Activated CD8-positive, alpha-beta T cell treated with anti-CD3 and anti-CD28 coated beads for 36 hours (primary cell): ENCODE measurements at places on chromosomes 16 and 17. TPM values are rescaled to one million over a fixed set of nuclear protein-coding genes. Genes with fewer than 3 reads are reported as not detected.

The NLRC3 gene
- 19.8 TPM for total RNA-seq

The KLHL10 gene
- total RNA-seq = 0.36 TPM

The CD300H gene
- not detected for total RNA-seq

The CLEC3A gene
- total RNA-seq = not detected

The ARHGAP23 gene
- total RNA-seq = 0.47 TPM

The EZH1 gene
- total RNA-seq = 25.5 TPM

The RNF227 gene
- 5.2 TPM for total RNA-seq

The COPZ2 gene
- total RNA-seq = 4.3 TPM

The ZNF629 gene
- 2.8 TPM for total RNA-seq

The NOTUM gene
- 0.49 TPM for total RNA-seq

DNA sequence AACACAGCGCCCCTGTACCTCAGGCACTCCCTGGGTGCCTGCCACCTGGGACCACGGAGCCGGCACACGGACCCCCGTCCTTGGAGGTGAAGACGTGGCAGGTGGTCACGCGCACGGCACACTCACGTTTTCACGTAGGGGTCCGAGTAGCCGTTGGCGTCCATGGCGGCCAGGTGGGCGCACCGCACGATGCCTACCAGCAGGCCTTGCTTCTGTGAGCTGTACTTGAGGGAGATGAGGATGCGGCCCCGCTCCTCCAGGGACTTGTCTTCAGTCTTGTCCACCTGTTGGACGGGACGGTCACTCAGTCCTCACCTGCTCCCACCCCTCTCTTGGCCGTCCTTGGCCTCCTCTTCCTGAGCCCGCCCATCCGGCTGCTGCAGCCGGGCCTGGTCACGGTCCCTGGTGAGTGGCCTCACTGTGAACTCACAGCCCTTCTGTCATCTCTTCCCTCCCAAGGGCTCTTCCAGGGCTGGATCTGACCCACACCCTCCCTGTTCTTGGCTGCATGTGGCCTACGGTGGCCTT, 18.8 kb downstream of the SCGB1C2 start:
- DNase-seq = no peak

- no peak for DNase-seq
Observed at GRCh38 chr16:68033101-68033500, 10.0 kb downstream of the DUS2 start.

GRCh38 chr17:28750178-28751047, 6.6 kb downstream of the TRAF4 start:
- DNase-seq = peak; percentile 98

DNA sequence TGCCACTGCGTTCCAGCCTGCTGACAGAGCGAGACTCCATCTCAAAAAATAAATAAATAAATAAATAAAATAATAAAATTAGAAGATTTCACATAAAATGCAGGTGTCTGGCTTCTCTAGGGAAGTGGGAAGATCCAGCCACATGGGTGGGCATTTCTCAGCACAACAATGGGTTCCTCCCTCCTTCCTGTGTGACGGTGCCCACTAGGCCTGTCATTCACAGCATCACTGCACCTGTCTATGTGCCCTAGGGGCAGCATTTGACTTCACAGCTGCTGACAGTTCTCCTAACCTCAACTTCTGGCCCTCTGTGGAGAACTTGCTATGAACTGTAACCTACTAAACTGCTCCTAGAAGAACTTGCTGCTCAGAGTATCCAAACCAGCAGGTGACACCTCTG, 3.0 kb downstream of the ABHD15 start:
- no peak for DNase-seq

GRCh38 chr16:66344533-66345145, 21.9 kb upstream of the CDH5 start:
- peak; percentile 58 for DNase-seq

- DNase-seq = peak; percentile 33
Observed at GRCh38 chr17:66459811-66460270, 157.4 kb downstream of the PRKCA start.

DNA sequence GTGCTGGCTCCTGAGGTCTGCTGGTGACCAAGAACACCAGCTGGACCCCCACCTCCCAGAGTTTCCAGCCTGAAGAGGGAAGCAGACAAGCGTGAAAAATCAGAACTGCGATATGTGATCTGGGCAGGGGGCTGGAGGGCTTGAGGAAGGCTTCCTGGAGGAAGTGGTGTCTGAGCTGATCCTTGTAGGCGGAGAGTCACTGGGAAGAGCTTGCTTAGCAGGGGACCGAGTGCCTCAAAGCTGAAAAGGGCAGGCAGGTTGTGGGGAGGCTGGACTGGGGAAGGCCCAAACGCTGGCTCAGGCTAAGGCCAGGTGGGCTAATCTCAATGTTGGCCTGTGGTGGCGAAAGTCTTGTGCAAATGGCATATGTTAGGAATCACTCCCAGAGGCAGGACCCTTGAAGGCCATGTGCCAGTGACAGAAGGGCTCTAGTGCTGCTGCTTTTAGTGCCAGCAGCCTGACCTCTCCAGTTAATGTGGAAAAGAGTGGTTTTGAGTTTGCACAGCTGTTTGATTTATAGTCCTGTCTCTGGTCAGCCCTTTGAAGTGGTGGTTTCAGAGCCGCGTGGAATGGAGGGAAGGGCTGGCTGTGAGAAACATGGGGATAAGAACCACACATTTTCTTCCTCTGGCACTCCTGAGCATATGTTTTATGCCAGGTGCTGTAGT, 85.3 kb upstream of the LGALS9 start:
- no peak for DNase-seq

DNA sequence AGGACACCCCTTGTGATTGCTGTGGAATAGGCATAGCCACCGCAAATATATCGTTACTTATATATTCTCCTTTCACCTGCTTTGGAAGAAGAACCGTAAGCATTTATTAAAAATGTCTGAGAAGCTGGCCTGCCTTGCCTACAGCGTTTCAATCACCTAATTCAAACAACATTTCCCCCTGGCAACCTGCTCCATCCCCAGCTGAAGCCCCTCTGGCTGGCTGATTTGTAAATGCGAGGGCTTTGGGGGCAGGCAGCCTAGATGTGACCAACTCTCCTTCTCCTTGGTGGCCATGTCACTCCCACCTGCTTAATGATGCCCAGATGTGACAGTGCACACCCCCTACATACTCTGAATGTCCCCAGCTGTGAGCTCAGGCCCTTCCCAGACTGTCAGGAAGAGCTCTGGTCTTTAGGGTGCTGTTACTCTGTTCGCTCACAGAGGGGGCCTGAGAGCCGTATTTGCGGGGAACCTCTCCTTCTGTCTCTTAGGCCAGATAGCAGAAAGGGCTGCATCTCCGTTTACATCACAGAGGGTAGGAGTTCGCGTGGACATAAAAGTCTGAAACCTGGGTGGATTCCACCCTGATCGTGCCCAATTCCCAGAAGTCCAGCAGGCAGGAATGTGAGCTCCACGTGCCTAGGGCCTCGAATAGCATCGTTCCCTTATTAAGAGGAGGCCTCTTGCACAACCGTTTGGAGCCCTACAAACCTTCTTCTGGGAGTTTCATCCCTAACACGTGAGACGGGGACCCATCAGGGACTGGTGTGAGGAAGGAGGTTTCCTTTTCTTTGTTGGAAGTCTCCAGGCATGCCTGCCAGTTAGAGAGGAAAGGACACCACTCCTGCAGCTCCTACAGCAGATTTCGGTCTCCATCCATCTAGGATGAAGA, 2.4 kb upstream of the SDK2 start:
- peak; percentile 43 for DNase-seq

DNA sequence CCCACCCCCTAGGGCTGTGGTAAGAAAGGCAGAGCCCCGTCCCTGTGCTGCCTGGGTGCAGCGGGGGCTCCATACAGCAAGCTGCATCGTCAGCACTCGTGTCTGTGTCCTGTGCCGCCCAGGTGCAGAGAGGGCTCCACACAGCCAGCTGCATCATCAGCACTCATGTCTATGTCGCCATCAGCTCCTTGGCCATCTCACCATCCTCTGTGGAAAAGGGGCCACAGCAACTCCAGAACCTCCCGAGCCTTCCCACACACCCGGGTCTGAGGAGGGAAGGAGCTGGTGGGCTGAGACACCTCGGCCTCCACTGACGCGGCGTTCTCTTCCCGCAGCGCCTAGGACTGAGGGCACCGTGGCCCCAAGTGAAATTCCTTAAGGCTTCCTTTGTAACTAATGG, 72.9 kb upstream of the CHMP6 start:
- no peak for DNase-seq

GRCh38 chr17:21418446-21419298, 42.5 kb downstream of the KCNJ12 start:
- peak; percentile 29 for DNase-seq

DNA sequence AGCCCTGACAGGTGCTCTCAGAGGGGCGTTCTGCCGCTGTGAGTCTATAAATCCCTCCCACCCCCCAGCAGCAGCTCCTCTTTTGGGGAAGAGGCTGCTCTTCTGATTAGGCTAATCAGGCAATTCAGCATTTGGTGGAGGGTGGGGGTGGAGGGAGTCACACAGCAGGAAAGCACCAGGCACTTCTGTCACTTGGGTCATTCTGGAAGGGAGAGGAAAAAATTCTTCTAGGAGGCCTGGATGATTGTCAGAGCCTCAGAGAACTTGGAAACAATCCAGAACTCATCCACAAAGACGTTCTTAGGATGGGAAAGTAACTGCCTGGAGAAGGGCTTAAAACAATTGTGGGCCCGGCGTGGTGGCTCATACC, 7.3 kb upstream of the SSTR2 start:
- no peak for DNase-seq

DNA sequence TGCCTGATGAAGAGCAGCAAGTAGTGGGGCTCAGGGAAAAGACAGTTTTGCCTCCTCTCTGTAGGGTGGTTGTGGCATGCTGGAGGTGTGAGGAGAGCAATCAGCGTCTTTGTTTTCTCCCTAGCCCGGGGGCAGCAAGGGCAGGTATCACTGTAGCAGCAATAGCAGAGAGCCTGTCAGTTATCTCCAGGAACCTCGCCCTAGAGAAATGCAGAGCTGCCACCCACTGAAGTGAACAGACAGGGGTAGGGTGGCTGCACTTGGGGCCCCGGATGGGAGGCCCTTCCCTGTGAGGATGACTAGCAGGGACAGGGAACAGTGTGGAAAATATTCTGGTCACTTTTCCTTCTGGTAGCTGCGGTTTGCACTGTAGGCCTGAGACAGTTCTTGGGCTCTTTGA, 886.5 kb downstream of the CDH8 start:
- no peak for DNase-seq

DNA sequence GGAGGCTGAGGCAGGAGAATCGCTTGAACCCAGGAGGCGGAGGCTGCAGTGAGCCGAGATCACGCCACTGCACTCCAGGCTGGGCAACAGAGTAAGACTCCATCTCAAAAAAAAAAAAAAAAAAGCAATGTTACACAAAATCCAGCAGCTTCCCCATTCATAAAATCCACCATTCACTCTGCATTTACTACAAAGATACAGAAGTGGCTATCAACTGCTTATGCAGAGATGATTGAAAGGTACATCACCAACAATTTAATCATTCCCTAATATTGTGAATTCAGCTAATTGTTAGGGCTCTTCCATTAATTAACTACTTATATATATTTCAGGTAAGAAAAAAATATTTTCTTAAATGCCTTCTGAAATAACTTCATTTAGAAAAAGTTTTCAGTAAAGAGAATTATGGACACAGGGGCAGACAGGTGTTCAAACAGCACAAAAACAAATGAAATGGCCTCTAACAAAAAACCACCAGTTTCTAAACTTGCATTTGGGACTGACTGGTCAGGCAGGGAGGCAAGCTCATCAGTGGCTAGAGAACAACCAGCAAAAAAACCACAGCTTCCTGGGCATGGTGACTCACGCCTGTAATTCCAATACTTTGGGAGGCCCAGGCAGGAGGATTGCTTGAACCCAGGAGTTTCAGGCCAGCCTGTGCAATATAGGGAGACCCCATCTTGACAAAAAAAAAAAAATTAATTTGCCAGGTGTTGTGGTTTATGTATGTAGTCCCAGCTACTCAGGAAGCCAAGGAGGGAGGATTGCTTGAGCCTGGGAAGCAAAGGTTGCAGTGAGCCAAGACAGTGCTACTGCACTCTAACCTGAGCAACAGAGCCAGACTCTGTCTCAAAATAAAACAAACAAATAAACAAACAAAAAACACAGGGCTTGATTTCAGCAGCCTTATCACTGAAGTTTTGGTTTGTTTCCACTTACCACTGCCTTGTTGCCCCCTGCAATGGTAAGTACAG, 26.3 kb downstream of the ERN1 start:
- DNase-seq = no peak

DNA sequence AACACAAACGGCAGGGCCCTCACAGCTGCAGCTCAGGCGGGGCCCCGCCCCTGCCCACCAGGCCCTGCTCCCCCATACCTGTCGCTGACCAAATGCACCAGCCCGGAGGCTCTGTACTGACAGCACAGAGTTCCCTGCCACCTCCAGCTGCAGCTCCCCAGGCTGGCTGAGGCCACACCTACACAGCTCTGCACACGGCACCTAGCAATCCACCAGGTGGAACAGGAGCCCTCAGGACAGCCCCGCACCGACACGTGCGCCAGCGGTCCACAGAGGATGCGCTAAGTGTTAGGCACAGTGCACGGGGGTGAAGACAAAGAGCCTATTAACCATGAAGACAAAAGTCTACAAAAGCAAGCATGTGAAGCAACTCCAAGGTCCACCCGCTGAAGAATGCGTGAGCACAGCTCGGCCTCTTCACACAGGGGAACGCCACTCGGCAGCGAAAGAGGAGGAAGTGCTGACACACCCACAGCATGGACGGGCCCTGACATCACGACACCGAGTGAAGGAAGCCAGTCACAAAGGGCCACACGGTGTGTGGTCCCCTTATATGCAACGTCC, 5.4 kb downstream of the ZCCHC14 start:
- DNase-seq = peak; percentile 28

DNA sequence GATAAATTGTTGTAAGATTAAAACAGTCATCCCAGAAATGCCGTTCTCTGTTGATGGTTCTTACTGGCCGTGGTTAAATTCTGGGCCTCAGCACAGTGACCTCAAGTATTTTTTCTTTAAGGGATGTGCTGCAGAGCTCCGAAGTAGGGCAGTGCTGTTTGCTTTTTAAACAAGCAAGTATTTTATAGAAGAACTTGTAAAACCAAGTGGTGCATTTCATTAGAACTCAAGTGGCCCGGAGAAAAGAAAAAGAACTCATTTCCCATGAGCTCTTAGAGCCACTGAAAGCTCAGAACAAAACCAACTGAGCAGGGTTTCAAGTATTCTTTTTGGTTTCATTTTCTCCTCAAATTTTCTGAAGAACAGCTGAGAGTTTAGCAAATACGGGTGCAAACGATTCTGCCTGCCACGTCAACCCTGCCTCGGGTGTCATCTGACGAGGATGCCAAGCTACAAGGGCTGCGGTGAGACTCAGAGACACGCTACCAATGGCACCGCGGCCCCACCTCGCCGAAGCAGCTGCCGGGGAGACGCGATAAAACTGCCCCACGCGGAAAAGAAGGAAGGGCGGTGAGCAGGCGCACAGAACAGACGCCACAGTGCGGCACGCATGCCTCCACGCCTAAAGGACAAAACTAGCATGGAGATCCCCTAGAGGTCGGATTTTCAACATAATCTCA, 6.3 kb downstream of the LMF1 start:
- DNase-seq = peak; percentile 46

DNA sequence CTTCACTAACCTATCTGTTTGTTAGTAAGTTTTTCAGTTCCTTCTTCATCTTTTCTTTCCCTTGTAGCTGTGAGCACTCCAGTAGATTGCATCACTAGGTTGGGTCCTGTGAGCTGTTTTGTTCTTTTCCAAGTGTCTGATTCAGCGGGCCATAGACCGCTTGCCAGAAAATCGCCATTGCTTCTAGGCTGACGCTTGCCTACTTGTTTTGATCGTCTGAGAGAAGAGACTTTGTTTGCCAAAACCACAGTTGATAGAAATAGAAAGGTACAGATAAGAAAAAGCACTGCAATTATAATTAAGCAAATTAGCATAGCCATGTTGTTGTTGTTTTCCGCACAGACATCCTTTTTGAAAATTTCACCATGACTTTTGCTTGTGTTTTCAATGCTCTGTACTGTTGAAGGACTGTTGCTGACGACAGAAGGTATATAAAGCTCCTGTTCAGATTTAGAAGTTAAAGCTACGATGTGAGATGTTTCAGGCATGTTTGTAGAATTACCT, 3.1 kb downstream of the EVI2A start:
- peak; percentile 68 for DNase-seq
